ENCODE measurements at places on chromosomes 13 and 19. TPM values are rescaled to one million over a fixed set of nuclear protein-coding genes. Genes with fewer than 3 reads are reported as not detected.

The CEBPG gene
- total RNA-seq: 26.5 TPM

The CEACAM16 gene
- not detected for total RNA-seq

The LGALS7B gene
- total RNA-seq: 886 TPM

The AMER2 gene
- total RNA-seq: not detected

The CCL25 gene
- not detected for total RNA-seq

DNA sequence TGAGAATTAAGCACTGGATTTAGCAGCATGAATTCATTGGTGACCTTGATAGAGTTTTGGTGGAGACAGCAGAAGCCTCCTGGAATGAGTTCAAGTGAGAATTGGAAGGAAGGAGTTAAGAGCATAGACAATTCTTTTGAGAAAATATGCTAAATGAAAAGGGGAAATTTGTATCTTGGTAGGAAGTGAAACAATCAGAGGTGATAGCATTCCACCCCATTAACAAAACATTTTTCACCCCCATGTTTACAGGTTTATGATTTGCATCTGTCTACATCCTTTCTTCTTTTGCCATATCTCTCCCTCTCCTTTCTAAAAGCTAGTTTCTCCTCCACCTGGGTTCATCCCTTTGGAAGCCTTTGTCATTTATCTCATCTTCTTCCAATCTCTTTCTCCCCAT is 27.5 kb downstream of the LNX2 start:
- ATAC-seq: no peak

DNA sequence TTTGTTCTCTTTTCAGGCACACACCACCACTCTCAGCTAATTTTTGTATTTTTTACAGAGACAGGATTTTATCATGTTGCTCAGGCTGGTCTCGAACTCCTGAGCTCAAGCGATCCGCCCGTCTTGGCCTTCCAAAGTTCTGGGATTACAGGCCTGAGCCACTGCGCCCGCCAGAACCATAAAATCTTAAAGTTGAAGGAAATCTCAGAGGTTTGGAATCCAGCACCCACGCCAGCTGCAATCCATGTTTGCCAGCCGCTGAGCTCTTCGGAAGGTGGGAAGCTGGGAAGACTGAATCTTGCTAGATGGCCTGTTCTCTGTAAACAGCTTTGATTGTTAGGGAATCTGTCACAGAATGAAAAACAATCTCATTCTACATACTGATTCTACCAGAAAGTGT is 38.5 kb downstream of the SPATA13 start:
- ATAC-seq: no peak

GRCh38 chr13:33494596-33495204 is 209.1 kb upstream of the STARD13 start:
- peak; percentile 83 for ATAC-seq

DNA sequence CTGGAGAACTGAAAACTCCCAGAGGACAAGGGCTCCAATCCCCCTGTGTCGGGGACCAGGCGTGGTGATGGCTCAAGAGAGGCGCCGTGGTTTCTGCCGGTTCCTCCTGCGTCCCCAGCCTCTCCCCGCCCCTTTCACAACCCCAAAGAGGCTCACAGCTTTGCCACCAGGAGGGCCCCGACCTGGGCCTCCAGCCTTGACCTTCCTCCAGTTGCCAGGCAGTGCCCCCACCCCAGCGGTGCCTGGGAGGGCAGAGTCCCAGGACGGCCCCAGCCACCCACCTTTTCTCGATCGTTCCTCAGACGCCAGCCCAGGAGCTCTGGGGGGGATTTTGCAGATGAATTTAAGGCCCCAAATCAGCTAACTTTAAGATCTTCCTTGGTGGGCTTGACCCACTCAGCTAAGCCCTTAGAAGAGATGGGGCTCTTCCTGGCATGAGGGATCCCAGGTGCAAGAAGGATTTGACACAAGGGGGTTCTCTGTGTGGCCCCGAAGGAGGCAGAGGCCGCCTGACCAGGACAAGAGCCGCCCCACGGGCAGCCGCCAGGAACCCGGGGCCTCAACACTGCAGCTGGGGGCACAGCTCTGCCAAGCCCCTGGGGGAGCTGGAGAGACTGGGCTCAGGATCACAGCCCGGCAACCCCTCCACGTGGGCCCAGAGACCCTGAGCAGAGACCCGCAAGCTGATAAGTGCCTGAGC is 47.0 kb downstream of the MCF2L start:
- ATAC-seq: no peak

GRCh38 chr13:103101901-103102300 is 35.7 kb upstream of the SLC10A2 start:
- no peak for ATAC-seq

GRCh38 chr19:19741184-19741583 is 8.3 kb upstream of the ZNF14 start:
- ATAC-seq: no peak

GRCh38 chr13:25080773-25081172 is 15.2 kb upstream of the PABPC3 start:
- ATAC-seq: no peak
